ENCODE measurements at places on chromosomes 16 and 17. TPM values are rescaled to one million over a fixed set of nuclear protein-coding genes. Genes with fewer than 3 reads are reported as not detected.

DNA sequence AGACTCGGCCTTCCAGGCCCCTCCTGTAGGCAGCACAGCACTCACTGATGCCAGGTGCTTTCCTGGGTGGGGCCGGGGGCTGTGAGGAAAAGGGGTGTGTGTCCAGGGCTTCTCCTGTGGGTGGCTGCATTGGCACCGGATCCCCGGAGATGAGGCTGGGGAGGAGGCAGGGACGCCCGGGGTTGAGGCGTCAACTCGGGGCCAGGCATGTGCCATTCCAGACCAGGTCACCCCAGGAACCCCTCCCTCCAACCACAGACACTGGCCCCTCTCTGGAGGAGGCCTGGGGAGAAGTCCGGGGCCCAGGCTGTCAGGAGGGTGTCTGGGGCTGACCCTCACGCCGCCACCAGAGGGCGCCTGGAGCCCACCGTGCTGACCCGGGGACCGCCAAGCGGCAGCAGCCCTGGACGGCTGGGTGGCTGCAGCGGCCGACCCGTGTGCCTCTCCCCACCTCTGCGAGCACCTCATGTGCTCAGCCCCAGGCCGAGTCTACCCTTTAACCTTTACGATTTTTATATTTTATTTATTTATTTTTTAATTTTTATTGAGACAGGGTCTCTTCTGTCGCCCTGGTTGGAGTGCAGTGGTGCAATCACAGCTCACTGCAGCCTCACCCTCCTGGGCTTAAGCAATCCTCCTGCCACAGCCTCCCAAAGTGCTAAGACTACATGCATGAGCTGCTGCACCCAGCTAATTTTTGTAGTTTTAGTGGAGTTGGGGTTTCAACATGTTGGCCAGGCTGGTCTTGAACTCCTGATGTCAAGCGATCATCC is 3.2 kb upstream of the METRN start:
- peak; percentile 100 for DNase-seq

DNA sequence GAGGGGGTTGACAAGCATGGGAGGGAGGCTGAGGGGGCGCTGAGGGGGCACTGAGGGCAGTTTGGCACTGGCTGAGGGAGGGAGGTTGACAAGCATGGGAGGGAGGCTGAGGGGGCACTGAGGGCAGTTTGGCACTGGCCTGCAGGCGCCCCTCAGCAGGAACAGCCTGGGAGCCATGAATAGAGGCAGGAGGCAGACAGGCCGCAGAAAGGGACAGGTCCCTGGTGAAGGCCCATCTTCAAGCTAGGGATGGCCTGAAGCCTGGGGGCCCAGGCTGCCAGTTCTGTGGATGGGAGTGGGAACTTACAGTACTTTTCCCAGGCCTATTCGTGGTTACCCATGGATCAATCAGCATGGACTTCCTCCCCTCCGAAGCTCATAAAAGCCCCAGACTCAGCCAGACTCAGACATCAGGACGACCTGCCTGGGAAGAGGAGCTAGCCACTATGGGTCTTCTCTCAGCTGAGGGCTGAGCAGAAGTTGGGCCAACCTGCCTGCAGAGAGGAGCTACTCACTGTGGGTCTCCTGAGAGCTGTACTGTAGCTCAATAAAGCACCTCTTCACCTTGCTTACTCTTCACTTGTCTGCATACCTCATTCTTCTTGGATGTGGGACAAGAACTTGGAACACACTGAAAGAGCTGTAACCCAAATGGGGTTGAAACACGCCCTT is 72.8 kb upstream of the BRD7 start:
- peak; percentile 45 for DNase-seq

DNA sequence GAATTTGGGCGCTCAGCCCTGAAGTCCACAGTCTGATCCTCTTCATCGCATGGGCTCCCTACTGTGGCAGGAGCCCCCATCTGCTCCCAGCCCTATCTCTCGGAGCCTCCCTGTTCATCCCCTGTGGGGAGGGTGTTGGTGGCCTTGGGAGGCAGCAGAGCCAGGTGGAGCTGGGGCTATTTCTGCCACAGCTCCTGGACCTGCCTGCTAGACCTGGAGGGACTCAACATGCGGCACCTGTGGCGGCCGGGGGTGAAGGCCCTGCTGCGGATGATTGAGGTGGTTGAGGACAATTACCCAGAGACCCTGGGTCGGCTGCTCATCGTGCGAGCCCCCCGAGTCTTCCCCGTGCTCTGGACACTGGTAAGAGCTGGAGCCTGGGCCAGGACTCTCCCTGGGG is 30.5 kb downstream of the NAGPA start:
- peak; percentile 63 for DNase-seq

GRCh38 chr17:28878981-28879380 is 18.6 kb downstream of the FLOT2 start:
- DNase-seq: peak; percentile 90

DNA sequence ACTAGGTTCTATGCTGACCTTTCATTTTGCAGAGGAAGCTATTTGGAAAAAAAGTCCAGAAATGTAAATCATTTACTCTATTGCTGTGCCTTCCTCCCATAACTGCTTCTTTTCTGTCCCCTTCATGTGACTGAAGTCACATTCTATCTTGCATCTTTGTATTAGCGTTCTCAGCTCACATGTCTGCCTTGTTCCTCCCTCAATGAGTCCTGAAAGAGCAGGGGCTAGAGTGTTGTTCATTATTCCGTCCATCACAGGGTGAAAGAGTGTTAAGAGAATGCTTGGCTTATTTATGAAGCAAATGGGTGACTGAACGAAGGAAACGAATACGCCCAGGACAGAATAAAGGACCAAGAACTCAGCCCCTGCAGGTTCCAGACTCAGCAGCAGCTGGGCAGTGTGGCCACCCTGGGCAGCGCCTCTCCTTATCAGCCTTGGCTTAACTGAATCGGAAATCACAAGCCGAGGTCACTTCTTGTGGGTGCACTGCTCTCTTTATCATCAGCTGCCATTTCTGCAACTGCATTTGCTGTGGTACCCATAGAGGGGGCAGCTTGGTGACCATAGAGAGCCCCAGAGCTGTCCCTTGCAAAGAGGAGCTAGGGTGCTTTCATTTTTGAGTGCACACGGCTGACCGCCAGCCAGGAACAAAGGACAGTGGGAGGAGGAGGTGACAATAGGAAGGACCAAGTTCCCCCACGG is 1.8 kb upstream of the PIK3R6 start:
- peak; percentile 48 for DNase-seq

DNA sequence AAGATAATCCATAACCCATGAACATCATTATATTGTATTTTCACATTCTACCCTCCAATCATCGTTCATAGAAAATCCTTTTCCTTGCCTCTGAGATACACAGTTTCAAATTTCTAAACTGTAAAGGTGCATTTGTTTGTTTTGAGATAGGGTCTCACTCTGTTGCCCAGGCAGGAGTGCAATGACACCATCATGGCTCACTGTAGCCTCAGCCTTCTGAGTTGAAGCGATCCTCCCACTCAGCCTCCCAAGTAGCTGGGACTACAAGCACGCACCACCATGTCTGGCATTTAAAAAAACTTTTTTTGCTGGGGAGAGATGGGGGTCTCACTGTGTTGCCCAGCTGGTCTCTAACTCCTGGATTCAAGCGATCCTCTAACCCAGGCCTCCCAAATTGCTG is 58.1 kb upstream of the TOB1 start:
- DNase-seq: no peak

The USP43 gene
- under 0.01 TPM for total RNA-seq

The ANKRD40CL gene
- total RNA-seq: 0.36 TPM

The CD300E gene
- under 0.01 TPM for total RNA-seq
